ENCODE measurements at places on chromosomes 4 and X. TPM values are rescaled to one million over a fixed set of nuclear protein-coding genes. Genes with fewer than 3 reads are reported as not detected.

DNA sequence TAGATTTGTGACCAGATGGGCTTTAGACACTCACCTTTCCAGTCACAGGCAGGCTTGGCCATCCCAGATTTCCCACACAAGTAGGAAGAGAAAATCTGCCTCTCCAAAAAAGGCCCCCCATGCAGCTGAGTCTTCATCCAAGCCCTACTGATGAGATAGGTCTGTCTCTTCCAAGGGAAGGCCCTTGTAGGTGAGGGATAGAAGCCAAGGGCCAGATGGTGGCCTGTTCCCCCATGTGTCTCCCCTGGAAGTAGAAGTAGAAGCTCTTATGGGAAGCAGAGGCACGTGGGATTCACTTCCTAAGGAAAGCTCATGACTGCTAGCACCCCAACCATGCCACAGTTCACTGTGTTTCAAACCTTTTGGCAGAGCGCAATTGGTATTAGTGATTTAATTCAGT is 81.5 kb downstream of the REPS2 start:
- DNase-seq, result no peak

- no peak for DNase-seq
These were observed 100.0 kb upstream of the DDX3X start for GRCh38 chrX:41233988-41234387.

DNA sequence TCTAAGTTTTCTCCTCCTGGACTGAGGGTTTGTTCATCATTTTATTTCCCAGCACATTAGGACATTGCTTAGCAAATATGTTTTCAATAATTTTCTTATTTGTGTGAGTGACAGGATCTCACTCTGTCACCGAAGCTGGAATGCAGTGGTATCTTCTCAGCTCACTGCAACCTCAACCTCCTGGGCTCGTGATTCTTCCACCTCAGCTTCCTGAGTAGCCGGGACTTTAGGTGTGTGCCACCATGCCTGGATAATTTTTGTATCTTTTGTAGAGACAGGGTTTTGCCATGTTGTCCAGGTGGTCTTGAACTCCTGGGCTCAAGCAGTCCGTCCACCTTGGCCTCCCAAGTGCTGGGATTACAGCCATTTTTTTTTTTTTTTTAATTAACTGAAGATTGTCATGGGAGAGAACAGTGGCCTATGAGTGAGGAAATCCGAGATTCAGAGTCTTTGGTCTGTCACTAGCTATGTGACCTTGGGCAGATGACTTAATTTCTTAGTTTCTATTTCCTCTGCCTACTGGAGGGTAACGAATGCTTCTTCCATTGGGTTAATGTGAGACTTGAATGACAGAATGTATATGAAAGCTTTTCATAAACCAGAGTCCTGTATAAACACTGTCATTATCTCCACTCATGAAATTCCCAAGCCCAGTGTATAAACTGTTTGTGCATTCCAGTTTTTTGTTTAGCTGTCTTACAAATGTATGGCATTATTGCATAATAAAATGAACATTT is 23.9 kb downstream of the MOB1B start:
- DNase-seq, result no peak

GRCh38 chr4:186013419-186014186 is 55.4 kb upstream of the TLR3 start:
- no peak for DNase-seq

The H2BW2 gene
- total RNA-seq, result 0.59 TPM

The CYTL1 gene
- 67.3 TPM for total RNA-seq

All from chondrocyte (in vitro differentiated cells).